ENCODE measurements at places on chromosomes 1 and 21. TPM values are rescaled to one million over a fixed set of nuclear protein-coding genes. Genes with fewer than 3 reads are reported as not detected.

Gene OR6N1
- total RNA-seq = not detected

Gene INSRR
- total RNA-seq = not detected

Gene RASSF5
- 12.1 TPM for total RNA-seq

Gene LPAR3
- total RNA-seq = not detected

Gene CD160
- 0.19 TPM for total RNA-seq

Gene FAM151A
- 5.3 TPM for total RNA-seq

Gene RGS1
- total RNA-seq = 29.8 TPM

Gene GPR25
- total RNA-seq = not detected

Gene TMEM222
- 15.1 TPM for total RNA-seq

Gene LAMTOR2
- 59.8 TPM for total RNA-seq

Gene HSD3B1
- total RNA-seq = 1.3 TPM

Gene LCE1C
- total RNA-seq = not detected

Gene TEKT2
- not detected for total RNA-seq

Gene AADACL3
- not detected for total RNA-seq

Gene C1orf52
- total RNA-seq = 7.6 TPM

Gene DMBX1
- not detected for total RNA-seq

Gene BNIPL
- 0.76 TPM for total RNA-seq

Gene OR2T29
- not detected for total RNA-seq

Gene KRTAP7-1
- not detected for total RNA-seq

Gene HMCN1
- total RNA-seq = 7.5 TPM

Gene RNU5D-1
- total RNA-seq = not detected

Gene NEXN
- 3.9 TPM for total RNA-seq

Gene CNR2
- not detected for total RNA-seq

Gene CSDE1
- 411 TPM for total RNA-seq

Gene NKAIN1
- not detected for total RNA-seq

Gene RASAL2
- total RNA-seq = 4.1 TPM

Gene CFHR4
- total RNA-seq = 67.7 TPM

Gene GIPC2
- total RNA-seq = 4.7 TPM

Gene OR2AJ1
- total RNA-seq = not detected

Gene SERBP1
- total RNA-seq = 93.2 TPM

Gene CHD1L
- 21.7 TPM for total RNA-seq

Gene DYNLT5
- 0.44 TPM for total RNA-seq

Gene TM2D1
- 24.0 TPM for total RNA-seq

Gene MYOG
- total RNA-seq = not detected

Gene ADCY10
- 5.8 TPM for total RNA-seq

Gene LRRC47
- 24.8 TPM for total RNA-seq

Gene GRIK3
- not detected for total RNA-seq

Gene AVPR1B
- not detected for total RNA-seq

Gene SERTAD4
- total RNA-seq = not detected

Gene HJV
- 102 TPM for total RNA-seq

Gene SH3BGR
- total RNA-seq = 2.1 TPM

Gene UBXN10
- total RNA-seq = 1.4 TPM

Gene ATAD3B
- 15.0 TPM for total RNA-seq

Gene BTF3L4
- 22.3 TPM for total RNA-seq

Gene TFF1
- total RNA-seq = not detected

Gene MAN1C1
- 13.9 TPM for total RNA-seq

Gene PKN2
- total RNA-seq = 14.8 TPM

Gene IGSF9
- total RNA-seq = 14.1 TPM

Gene SELP
- 2.9 TPM for total RNA-seq

Gene OR2L5
- not detected for total RNA-seq

Gene SDHC
- total RNA-seq = 256 TPM

Gene OR2AK2
- not detected for total RNA-seq

Gene CR1
- total RNA-seq = 1.4 TPM

Gene RNF186
- total RNA-seq = 2.9 TPM

Gene TRIM17
- not detected for total RNA-seq

All from right lobe of liver (tissue), 6 donors.